Activated CD8-positive, alpha-beta memory T cell treated with anti-CD3 and anti-CD28 coated beads for 4 hours (primary cell): ENCODE measurements at places on chromosomes 12 and 14.

- no peak for DNase-seq
These were observed 414.9 kb downstream of the APAF1 start for GRCh38 chr12:99059824-99060511.

- no peak for DNase-seq
These were observed 40.8 kb upstream of the DCD start for GRCh38 chr12:54689034-54689372.

- DNase-seq = no peak
These were observed 82.3 kb downstream of the DENND5B start for GRCh38 chr12:31508436-31509150.

DNA sequence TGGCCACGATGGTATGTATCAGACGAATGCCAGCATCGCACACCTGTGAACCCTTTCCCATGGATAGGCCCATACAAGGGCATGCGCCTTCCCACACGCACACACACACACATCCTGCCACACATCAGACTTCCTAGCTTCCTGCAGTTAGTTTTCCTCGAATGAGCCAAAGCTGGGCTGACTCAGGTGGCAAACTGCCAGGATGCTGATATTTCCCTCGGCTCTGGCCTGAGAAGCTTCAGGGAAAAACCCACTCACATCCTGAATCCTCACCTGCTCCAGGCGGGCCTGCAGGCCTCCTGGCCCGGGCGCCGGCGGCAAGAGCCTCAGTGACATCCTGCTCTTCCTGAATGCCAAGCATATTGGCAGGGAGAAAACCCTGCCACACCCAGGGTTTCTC lies 22.4 kb downstream of the CALM1 start:
- DNase-seq = no peak

DNA sequence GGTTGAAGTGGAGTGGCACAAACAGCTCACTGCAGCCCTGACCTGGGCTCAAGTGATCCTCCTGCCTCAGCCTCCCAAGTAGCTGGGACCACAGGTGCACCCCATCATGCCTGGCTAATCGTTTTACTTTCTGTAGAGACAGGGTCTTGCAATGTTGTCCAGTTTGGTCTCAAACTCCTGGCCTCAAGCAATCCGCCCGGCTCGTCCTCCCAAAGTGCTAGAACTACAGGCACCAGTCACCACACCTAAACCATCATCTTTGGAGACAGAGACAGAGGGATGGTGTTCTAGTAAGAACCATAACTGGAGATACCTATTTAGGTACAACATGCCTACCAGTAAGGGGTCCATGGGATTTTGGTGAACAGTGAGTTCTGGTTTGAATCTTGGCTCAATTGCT lies 2.5 kb upstream of the DDX23 start:
- no peak for DNase-seq

DNA sequence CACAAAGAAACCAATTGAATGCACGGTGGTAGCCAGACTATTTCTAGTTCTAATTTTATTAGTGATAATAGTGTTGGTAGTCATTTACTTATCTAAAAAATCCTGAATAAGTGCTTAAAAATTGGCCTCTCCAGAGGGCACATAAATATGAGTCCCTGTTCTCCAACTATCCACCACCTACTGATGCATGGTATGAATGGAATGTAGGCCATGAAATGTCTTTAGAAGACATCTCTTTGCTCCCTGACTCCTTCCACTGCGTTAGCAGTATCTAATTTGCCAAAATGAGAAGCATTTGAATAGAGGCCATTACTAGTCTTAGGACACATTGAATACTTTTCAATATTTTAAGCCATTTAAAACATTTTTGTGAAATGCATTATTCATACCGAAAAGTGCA lies 261.7 kb downstream of the LRFN5 start:
- DNase-seq = no peak

GRCh38 chr12:43235721-43236120 lies 316.3 kb downstream of the ADAMTS20 start:
- no peak for DNase-seq

GRCh38 chr12:101527682-101528081 lies 52.5 kb downstream of the SPIC start:
- no peak for DNase-seq

DNA sequence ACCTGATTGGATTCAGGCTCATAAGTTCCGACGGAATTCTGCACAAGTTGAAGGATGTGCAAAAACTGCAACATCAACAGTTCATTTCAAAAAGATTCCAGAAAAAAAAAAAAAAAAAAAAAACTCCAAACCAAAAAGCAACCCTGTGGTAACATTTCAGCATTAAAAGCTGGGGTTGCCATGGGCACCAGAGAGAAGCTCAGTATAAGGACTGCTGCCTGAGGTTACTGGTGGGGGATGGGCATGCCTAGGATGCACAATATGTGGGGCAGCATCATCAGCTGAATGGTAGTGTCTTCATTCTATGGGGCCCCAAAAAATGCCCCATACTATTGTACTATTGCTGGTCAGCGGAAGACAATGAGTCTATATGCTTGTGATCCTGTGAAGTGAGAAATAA lies 44.7 kb downstream of the MBIP start:
- DNase-seq = no peak

- no peak for DNase-seq
These were observed 55.2 kb downstream of the ATP23 start for GRCh38 chr12:57996520-57996919.

DNA sequence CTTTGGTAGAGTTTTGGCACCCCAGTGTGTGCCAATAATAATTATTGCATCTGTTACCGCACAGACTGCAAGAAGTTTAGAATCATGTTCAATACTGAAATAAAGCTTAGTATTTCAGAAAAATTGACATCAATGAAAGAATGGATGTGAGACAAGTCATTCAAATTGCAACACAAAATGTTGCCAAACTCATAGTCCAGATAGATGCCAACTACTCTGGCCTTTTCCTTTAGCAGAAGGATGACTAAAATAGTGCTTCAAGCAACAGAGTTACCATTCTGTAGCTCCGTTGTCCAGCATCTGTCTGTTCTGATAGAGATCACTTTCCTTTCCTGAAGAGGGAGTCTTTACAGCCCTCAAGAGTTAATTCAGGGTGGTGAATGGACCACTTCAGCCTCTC lies 77.5 kb downstream of the LIN7A start:
- no peak for DNase-seq

GRCh38 chr12:3164454-3165077 lies 87.4 kb downstream of the TSPAN9 start:
- DNase-seq = no peak

GRCh38 chr12:53176750-53177149 lies 3.8 kb upstream of the ZNF740 start:
- no peak for DNase-seq

- no peak for DNase-seq
These were observed 151.0 kb upstream of the NAV3 start for GRCh38 chr12:77679686-77680085.

GRCh38 chr12:31597066-31597465 lies 6.1 kb upstream of the DENND5B start:
- DNase-seq = no peak

GRCh38 chr14:26344596-26344995 lies 253.2 kb downstream of the NOVA1 start:
- no peak for DNase-seq

GRCh38 chr14:74350928-74351323 lies 2.7 kb downstream of the VRTN start:
- DNase-seq = no peak

- no peak for DNase-seq
These were observed 21.3 kb downstream of the SETD1B start for GRCh38 chr12:121825041-121825523.
